ENCODE measurements at places on chromosomes 13 and 19.

- no peak for DNase-seq
Observed at GRCh38 chr13:113491418-113491883, 940 bp upstream of the DCUN1D2 start.

GRCh38 chr19:3494051-3494450 lies 6.4 kb downstream of the DOHH start:
- DNase-seq: no peak

DNA sequence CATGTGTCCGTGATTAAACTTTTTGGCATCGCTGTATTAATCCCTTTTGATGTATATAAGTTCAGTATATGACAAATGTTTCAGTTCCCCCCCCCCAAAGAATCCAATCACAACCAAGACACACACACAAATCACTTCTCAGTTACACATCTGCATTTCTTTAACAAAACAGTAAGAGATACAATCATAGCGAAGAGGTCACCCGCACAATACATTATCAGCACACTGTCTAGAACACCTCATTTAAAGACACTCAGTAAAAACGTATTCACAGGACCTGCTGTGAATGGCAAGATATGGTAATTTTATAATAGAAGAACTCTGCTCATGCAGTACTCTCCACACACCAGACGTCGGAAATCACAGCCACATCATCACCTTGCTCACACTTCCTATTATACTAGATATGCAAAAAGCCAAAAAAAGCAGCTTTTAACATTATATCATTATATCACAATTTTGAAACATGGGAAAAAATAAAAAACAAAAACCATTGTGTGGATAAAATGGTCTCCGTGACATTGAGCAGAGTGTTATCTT lies 71.4 kb upstream of the XPO4 start:
- DNase-seq: no peak

GRCh38 chr19:35992907-35993765 lies 1.9 kb upstream of the SDHAF1 start:
- no peak for DNase-seq

- DNase-seq: peak; percentile 4
Observed at GRCh38 chr13:65638572-65639168, 1591.5 kb downstream of the PCDH9 start.

- no peak for DNase-seq
Observed at GRCh38 chr19:46256855-46257254, 27.3 kb downstream of the IGFL1 start.

GRCh38 chr13:28753208-28753892 lies 34.6 kb upstream of the SLC46A3 start:
- peak; percentile 49 for DNase-seq

- no peak for DNase-seq
Observed at GRCh38 chr13:49701491-49701890, 10.2 kb upstream of the EBPL start.

- DNase-seq: no peak
Observed at GRCh38 chr13:80239571-80240255, 101.2 kb downstream of the SPRY2 start.

- DNase-seq: no peak
Observed at GRCh38 chr13:111370147-111370546, 49.7 kb downstream of the TEX29 start.

DNA sequence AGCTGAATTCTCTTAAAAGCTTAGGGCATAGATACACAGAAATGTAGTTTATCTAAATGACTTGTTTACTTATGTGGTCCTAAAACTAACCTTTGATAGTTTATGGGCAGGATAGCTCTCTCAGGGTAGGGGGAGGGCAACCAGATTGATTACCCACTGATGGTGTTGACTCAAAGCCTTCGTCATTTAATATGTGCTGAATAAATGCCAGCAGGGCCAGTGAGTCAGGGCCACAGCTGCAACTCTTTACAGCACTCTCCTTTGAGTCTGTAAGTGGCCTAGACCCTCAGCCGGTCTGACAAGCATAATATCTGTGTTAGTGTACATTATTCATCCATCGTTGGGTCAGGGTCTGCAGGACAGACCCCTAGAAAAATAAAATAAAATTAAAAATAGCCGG lies 128.5 kb downstream of the ZNF675 start:
- DNase-seq: peak; percentile 75

- no peak for DNase-seq
Observed at GRCh38 chr13:46022481-46022880, 30.1 kb downstream of the ZC3H13 start.

DNA sequence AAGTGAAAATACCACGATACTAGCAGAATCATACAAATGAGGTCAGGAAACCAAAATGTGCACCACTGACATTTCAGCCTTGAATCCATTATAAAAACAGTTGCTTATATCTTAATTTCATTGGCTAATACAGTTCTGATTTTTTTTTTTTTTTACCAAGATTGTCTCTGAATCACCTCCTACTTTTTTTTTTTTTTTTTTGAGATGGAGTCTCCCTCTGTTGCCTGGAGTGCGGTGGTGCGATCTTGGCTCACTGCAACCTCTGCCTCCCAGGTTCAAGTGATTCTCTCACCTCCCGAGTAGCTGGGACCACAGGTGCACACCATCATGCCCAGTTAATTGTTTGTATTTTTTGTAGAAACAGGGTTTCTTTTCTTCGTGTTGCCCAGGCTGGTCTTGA lies 270.2 kb downstream of the LMO7 start:
- DNase-seq: no peak

- peak; percentile 87 for DNase-seq
Observed at GRCh38 chr19:55519451-55520311, 17.3 kb downstream of the SBK2 start.

DNA sequence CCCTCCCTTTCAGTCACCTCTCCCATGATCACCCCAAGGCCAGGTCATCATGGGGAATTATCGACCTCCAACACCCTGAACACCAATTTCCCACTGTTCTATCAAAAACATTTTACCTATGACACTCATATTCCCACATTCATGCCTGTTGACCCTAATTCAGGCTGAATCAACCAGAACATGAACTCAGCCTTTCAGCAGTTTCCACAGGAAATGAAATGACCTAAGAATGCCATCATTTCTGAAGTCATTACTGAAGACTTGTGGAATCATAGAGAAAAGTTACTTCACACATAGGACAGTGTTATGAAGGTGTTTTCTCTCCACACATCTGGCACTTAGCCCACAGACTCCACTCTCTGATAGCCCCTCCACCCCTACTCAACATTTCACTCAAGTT lies 29.9 kb upstream of the FAM124A start:
- DNase-seq: no peak

DNA sequence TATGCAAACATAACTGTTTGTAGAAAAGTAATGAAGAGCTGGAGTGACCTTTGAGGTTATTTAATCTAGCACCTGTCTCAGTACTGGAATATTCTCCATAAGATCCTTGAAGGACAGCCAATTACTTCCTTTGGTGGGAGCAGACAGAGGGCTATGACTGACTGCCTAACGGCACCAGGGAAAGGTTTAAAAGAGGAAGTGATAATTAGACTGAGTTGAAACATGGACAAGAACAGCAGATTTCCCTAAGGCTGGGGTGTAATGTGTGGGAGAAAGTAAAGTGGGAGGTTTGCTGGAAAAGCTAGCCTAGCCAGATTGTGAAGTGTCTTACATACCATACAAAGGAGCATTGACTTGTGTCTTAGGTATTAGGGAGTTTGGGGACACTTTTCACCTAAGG lies 191.3 kb upstream of the PCDH9 start:
- DNase-seq: no peak

DNA sequence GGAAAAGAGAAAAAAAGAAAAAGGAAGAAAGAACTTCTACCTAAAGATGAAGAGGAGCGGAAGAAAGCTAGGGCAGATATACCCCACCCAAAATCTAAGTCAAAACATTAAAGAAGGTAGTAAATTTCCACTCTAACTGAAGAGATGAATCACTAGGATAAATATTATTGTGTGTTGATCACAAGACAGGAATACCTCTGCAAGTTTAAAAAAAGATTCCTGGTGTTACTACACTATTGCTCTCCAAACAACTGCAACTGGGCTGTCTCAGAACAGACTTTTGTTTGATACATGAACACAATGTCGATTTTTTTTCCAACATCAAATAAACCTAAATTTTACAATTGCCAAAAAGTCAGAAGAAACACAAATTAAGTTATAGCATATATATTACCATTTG lies 6.8 kb downstream of the HSPH1 start:
- no peak for DNase-seq

- no peak for DNase-seq
Observed at GRCh38 chr13:111920932-111921705, 145.8 kb upstream of the SOX1 start.

GRCh38 chr13:80901111-80901510 lies 560.2 kb upstream of the SPRY2 start:
- no peak for DNase-seq

GRCh38 chr13:26308836-26309235 lies 54.9 kb downstream of the CDK8 start:
- no peak for DNase-seq

DNA sequence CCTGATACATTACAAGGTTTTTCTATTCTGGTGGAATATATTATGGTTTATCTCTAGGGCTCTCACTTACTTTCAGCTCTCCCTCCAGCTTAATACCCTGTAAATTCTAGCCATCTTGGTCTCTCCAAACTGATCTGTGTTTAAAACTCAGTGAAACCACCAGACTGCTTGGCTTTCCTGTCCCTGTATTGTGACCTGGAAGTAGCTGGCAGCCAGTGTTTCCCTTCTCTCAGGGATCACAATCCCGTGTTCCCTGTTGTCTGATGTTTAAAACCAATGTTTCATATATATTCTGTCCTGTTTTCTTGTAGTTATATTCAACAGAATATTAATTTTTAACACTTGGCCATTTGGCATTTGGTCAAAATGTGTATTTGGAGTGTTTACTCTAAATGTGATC lies 8.0 kb downstream of the AKAP11 start:
- no peak for DNase-seq

DNA sequence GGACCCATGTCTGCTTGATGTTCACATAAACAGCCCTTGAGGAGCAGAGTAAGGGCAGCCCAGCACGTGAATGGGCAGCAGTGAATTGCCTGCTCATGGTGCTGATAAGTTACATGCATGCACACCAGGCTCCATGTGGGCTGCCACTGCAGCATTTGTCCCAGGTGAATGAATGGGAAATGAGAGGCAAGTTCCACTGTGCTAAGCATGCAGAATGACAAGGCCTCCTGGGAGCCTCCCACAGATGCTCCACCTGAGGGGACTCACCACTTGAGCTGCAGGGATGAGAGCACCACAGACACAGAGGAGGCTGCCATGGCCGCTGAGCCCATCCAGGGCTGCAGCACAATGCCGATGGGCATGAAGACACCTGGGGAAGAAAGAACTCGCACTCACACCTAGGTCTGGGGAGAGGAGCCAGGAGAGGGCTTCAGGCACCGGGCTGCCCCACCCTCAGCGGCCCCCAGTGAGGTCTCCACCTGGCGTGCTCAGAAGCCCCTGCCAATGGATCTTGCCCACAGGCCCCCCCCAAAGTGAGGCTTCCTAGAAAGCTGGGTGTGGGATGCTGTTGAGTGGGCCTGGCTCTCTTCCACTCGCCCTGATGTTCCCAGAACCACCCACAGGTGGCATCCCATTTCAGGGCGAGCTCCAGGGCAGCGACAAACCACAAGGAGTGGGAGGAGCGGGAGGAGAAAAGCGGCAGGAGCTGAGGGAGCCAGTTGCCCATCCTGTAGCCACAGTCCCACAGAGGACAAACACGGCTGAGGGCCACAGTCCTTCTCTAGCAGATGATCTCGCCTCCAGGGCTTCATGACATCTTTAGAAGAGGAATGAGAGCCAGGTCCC lies 73.8 kb downstream of the CCDC70 start:
- no peak for DNase-seq

DNA sequence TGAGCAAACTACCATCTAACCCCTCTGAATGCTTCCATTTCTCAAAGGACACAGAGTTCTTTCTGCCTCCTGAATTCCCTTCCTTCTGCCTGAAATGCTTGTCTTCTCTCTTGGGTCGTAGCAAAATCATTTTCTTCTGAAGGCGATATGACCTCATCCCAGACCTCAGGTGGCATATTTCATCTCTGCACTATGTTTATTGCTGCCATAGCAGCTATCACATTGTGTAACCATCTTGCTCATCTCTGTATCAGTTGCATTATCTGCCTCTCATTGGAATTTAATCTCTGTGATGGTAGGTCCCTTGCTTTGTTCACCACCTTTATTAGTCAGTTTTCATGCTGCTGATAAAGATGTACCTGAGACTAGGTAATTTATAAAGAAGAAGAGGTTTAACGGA lies 32.5 kb upstream of the RAP2A start:
- DNase-seq: no peak

DNA sequence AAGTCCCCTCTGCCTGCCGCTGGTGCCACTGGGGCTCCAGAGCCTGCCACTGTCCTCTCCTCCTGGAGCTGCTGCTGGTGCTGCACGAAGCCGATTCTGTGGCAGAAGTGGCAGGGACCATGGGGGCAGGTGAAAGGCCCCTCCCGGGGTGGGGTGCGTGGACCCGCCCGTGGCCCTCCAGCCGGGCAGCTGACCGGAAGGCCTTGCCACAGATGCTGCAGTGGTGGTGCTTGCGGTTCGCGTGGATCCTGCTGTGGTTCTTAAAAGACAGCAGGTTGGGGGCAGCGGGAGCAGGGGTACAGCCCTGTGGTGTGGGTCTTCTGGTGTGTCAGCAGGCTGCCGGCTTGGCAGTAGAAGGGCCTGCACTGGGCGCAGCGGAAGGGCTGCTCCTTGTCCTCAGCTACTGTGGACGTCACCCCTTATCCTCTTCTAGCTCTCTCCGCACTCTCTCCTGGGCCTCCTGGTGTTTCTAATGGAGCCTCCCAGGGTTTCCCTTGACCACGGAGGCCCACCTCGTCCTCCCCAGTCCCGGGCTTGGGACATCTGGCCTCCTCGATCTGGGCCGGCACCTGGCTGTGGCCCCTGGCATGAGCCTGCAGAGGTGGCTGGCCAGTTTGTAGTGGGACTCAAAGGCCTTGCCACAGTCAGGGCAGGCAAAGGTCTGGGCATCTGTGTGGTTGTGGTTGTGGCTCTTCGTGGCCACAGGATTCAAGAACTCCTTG lies 380.4 kb downstream of the OLFM4 start:
- DNase-seq: no peak

DNA sequence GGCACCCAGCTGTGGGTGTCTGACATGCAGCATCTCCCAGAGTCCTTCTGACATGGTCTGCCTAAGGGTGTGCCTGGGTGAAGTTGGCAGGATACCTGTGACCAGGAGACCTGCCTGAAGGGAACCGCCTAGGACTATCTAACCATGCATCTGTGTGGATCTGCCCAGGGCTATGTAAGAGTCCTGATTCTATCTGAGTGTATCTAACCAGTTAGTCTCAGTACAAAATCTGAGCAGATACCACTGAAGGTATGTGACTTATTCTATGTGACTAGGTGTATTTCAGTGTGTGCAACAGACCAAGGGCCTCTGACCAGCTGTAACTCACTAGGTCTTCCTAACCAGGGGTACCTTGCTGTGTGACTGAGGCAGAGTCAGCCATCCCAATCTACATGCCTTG lies 28.2 kb upstream of the FBL start:
- DNase-seq: no peak

DNA sequence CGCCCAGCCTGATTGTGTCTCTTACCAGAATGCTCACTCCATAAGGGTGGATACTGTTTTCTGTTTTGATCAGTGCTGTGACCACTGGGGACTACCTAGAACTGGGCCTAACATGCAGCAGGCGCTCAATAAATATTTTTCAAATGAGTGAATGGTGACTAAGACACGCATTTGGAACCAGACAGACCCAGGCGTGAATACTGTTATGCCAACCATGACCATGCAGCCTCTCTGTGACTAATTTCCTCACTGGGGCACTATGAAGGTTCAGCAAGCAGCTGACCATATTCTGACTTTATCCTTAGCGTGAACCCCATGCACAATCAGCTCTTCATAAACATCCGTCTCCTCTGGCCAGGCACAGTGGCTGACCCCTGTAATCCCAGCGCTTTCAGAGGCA lies 13.0 kb upstream of the SPC24 start:
- peak; percentile 99 for DNase-seq

- peak; percentile 3 for DNase-seq
Observed at GRCh38 chr13:84896128-84896527, 903.1 kb downstream of the SLITRK6 start.

Data from HS-5 (cell line).